ENCODE measurements at places on chromosomes 5 and 9.

GRCh38 chr5:132478366-132478871, 12.2 kb downstream of the IRF1 start:
- no peak for ATAC-seq

GRCh38 chr5:108862211-108862610, 114.5 kb downstream of the FER start:
- no peak for ATAC-seq

DNA sequence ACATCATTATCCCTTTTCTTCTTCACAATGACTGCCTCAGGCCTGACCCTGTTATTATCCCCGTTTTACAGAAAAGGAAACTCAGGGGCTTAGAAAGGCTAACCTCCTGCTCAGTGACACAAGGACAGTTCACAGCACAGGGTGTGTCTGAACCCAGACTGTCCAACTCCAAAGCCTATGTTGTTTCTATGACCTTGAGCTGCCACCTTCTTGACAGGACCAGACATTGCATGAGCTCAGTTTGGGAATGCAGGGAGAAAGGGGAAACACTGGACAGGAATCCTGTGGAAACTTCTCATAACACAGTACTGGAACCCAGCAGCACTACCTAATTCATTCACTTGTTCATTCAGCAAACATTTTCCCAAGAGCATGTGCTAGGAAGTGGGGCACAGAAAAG, 472.8 kb downstream of the CDK5RAP2 start:
- ATAC-seq: no peak

- no peak for ATAC-seq
Measured at GRCh38 chr9:70352802-70353201, 61.7 kb downstream of the KLF9 start.

GRCh38 chr5:174935854-174936474, 211.6 kb downstream of the MSX2 start:
- peak; percentile 43 for ATAC-seq

DNA sequence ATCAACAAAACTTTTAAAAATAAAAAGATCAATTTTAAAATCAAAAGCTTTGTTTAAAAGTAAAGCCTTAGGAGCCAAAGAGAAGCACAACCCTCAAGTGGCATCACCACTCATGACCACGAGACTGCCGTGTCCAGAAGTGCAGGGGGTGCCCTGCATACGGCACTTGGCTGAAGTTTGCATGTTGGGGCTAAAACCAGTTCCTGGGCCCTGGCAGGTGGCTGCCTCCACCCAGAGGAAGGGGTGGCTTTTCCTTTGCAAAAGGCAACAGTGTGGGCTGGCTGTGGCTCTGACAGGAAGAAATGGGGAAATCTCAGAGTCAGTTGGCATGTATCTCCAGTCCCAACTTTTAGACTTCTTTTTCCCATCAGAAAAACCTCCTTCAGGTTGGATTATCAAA, 15.3 kb downstream of the TRMO start:
- ATAC-seq: no peak

DNA sequence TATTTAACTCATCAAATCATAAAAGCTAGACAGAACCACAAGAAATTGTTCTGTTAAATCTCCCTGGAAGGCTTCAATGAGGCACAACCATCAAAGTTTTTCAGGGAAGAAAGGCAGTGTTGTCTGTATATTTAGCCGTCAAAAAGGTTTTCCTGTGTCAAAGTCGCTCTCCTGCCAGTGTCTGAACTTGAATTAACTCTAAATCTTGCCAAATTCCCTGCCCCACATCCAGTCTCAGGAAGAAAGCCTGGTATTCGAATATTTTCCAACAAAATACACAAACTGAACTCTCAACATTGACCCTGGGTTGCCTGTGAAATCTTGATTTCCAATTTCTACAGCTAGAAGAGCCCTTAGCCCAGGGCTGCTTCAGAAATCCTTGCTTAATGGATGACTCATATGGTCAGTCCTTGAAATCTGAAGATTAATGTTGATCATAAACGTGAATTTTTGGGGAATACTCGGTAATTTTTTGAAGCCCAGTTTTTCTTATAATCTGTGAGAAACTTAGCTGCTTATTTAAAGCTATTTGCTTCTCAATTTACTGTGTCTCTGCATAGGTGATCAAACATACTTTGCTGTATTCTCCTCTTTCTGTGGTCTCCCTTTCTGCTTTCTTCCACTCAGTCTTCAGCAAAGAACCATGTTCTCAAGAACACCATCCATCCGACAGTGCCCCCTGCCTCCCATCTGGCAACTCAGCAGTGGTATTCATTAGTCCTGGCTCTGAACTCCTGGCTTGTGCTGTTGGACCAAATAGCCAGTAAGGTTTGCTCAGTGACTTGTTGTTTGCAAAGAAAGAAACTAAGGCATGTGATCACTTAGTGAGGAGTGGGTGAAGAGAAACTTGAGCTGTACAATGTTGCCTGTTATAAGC, 58.9 kb downstream of the NREP start:
- no peak for ATAC-seq

DNA sequence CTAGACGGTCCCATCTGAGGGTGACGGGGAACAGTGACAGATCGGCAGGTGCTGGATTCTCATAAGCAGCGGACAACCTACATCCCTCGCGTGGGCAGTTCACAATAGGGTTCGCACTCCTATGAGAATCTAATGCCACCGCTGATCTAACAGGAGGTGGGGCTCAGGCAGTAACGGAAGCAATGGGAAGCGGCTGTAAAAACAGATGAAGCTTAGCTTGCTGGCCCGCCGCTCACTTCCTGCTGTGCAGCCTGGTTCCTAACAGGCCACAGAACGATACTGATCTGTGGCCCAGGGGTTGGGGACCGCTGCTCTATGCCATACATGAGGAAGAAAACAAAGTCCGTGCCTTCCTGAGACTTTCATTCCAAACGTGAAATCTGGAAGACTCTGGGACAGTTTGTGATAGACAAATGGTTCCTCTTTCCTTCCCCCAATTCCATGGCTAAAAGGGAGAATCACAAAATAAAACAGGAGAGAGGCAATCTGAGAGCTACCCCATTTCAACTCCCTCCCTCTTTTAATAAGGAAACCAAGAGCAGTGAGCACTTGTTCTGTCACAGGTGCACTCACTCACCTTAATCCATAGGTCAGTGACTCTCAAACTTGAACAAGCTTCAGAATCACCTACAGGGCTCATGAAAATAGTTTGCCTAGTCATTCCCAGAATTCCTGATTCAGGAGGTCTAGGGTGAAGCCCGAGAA, 12.1 kb downstream of the PDCL start:
- peak; percentile 81 for ATAC-seq

DNA sequence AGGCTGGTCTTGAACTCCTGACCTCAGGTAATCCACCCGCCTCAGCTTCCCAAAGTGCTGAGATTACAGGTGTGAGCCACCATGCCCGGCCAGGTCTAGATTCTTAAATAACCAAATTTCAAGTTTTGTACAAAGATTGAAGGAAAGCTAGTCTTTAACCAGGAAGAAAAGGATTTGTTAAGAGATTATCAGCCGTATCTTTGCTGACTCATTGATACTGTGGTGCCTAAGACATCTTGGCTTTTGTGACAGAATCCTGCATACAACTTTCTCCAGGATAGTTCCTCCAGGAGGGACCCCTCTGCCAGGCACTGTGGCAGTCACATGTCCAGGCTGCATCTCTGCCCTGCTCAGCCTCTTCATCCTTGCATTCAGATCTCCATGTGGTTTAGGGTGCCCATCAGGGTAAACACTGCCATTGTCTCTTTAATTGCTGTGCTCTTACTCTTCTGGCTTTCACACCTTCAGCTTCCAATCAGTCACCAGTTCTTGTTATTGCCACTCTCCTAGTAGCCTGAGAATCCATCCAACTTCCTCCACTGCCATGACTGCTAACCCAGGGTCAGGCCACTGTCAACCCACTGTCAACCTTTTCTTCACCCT, 10.0 kb downstream of the MAP3K1 start:
- ATAC-seq: peak; percentile 20

DNA sequence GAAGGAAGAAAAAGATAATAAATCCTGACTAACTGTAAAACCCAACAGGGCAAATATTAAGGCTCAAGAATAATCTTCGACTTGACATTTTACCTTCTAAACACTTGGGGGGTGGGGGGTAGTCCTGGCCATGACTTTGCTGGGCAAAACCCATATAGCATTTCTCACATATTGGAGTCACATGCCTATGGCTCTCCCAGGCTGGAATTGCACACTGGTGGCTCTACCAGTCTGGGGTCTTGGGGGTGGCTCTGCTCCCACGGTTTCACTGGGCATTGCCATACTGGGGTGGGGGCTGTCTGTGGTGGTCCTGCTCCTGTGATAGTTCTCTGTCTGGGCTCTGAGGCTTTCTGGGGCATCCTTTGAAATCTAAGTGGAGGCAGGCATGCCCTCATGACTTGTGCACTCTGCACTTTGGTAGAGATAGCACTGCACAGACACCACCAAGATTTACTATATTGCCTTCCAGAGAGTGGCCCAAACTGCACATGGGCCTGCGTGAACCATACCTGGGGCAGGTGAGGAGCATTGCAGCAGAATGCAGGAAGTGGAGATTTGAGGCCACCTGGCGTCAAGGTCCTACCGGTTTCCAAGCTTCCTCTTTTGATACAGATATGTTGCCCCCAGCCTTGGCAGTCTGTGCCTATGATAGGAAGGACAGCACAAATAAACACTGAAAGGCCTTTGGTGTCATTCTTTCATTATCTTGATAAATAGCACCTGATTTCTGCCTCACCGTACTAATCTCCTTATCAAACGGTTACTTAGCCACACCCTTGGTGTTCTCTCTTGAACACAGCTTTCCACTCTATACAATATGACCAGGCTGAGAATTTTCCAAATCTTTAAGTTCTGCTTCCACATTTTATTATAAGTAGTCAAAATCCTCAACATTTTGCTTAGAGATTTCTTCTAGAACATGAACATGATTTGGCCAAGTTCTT, 29.8 kb downstream of the BAAT start:
- no peak for ATAC-seq

GRCh38 chr9:116362493-116362892, 208.9 kb downstream of the PAPPA start:
- no peak for ATAC-seq

- ATAC-seq: no peak
Measured at GRCh38 chr5:31682851-31683250, 43.9 kb downstream of the PDZD2 start.

GRCh38 chr5:108367679-108368334, 14.1 kb downstream of the FBXL17 start:
- ATAC-seq: no peak

GRCh38 chr5:848671-849111, 2.1 kb downstream of the ZDHHC11 start:
- ATAC-seq: no peak

DNA sequence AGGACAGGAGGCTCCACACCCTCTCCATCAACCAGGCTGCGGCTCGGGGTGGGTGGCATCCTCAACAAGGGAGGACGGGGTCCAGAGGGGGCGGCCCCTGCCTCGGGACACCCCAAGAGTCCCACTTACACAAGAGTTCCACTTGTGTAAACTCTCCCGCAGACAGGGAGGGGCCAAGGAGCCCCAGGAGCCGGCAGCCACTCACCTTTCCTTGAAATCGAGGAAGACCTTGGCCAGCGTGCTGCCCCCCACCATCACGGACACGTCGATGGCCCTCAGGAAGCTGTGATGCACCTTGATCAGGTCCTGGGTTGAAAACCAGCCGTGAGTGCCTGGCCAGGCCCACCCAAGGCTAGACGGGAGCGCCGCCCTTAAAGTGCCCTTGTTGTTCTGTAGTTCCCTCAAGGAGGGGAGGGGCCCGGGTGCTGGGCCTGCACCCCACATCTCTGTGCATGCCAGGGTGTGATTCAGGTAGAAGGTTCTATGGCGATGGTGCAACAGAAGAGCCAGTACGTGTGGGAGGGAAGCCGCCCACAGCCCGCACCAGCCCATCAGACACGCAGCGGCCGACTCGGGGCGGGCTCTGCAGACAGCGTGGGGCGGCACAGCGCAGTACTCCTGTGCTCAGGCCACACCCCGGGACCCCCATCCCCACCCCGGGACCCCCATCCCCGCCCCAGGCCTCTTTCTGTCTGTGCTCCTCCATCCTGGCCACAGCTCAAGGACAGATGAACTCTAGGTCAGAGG, 67.9 kb upstream of the SARDH start:
- no peak for ATAC-seq

GRCh38 chr9:71858102-71858798, 52.7 kb downstream of the ABHD17B start:
- ATAC-seq: no peak

DNA sequence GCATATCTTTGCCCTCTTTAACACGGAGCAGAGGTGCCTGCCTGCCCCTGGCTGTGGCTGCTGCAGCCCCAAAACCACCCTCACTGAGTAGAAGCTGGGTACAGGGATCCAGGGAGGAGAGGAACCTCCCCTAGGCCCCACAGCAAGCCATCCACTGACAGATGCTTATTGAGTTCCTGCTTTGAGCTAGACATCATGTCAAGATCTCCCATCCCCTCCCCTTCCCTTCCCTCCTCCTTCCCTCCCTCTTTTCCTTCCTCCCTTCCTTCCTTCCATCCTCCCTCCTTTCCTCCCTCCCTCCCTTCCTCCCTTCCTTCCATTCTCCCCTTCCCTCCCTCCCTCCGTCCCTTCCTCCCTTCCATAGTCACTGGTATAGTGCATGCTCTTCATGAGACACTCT, 29.3 kb downstream of the GOLGA2 start:
- no peak for ATAC-seq

Data from activated T-helper 17 cell treated with anti-CD3 and anti-CD28 coated beads, Interleukin-2, amount 50 U/mL, for 72 hours (primary cell).